Fibroblast of lung (primary cell): ENCODE measurements at places on chromosomes 6 and 20. TPM values are rescaled to one million over a fixed set of nuclear protein-coding genes. Genes with fewer than 3 reads are reported as not detected.

- peak; percentile 52 for DNase-seq
Observed at GRCh38 chr20:36929290-36929689, 22.2 kb downstream of the SAMHD1 start.

GRCh38 chr6:14172562-14172961 is 55.0 kb downstream of the CD83 start:
- peak; percentile 16 for DNase-seq

The ZNF133 gene
- total RNA-seq: 27.0 and 31.5 TPM in 2 replicates

The DEFB112 gene
- not detected in 2 replicates for total RNA-seq

GRCh38 chr6:28757429-28758045 is 166.2 kb downstream of the TRIM27 start:
- no peak for DNase-seq

DNA sequence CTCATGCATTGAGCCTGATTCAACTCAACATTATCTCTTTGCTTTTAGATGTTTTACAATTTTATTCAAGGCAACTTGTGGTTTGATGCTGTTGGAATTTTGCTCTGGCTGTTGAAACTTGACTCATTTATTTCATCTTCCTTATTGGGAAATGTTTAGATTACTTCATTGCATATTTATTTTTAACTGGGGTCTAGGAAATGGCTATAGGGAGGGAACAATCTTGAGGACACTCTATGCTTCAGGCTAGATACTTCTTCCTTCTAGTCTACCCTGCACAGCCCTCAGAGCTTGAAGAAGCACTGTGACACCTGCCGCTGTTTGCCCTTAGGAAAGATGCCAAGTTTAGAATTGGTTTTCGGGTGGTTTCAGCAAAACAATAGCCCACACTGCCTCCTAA is 183.4 kb downstream of the ADGRG6 start:
- peak; percentile 43 for DNase-seq

The TMEM170B gene
- total RNA-seq: 3.6 and 4.5 TPM in 2 replicates

The RAD21L1 gene
- 0.50 TPM in 1 of 2 replicates, not detected in the other for total RNA-seq

DNA sequence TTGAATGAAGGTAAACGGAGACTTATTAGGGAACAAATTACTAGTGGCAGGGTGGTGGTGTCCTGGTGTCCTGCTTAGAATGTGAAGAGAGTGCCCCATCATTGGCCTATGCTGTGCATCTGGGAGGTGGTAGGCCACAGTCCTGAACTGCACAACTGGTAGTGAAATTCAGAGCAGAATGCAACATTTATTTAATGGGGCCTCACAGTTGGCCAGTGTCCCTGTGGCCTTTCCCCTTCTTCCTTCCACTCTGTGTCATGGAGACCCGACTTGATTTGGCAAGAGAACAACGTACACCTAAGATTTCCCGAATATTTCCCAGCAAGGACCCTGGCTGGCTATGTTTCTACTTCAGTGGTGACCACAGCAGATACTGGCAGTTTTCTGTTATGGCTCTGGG is 206.9 kb downstream of the LRFN2 start:
- DNase-seq: no peak

- no peak for DNase-seq
Observed at GRCh38 chr6:146246028-146246427, 217.2 kb downstream of the GRM1 start.

- DNase-seq: peak; percentile 59
Observed at GRCh38 chr6:101294676-101295075, 98.8 kb upstream of the GRIK2 start.

DNA sequence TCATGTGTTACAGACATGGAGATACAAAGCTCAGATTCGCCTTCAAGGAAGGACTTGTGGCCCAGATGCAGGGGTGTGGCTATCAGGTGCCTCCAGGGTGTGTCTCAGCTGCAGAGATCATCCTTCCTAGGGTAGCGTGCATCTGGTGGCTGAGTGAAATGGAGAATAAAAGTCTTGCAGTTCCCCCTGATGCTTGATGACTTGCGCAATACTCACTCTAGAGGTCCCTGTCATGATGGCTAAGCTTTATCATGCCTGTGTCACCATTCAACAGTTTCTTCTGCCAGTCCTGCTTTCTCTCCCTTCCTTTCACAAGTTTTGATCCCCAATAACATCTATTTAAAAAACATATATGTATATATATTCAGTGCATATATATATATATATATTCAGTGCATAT is 228.1 kb downstream of the PAX1 start:
- no peak for DNase-seq

The NNAT gene
- 0.26 and 0.83 TPM in 2 replicates for total RNA-seq

- peak; percentile 94 for DNase-seq
Observed at GRCh38 chr6:166556863-166557322, 29.6 kb downstream of the RAMACL start.

DNA sequence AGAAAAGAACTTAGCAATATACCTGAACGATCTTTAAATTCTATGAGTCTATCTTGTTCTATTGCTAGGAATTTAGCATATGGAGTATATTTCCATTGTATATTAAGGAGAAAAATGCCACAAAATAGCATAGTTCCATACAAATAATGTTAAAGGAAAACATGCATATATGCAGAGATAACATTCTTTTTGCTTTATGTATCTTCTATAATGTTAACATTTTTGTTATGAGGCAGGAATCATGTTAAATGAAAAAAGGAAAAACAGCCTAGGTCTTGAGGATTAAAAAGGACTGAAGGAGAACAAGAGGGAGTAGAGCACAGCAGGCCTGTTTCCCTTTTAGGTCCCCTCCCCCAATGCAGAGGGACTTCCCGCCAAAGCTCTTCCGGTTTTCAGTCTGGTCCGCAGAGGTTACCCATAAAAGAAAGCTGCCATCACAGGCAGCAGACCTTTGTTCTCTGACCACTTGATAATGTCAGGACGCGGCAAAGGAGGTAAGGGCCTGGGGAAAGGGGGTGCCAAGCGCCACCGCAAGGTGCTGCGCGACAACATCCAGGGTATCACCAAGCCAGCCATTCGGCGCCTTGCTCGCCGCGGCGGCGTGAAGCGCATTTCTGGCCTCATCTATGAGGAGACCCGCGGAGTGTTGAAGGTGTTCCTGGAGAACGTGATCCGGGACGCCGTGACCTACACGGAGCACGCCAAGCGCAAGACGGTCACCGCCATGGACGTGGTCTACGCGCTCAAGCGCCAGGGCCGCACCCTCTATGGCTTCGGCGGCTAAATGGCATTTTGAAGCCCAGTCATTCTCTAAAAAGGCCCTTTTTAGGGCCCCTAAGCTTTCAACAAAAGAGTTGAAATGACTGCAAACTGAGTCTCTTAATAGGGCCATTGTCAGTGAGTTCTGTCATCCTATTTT is 108.4 kb upstream of the PRSS16 start:
- DNase-seq: peak; percentile 57

GRCh38 chr6:16698997-16699868 is 62.0 kb downstream of the ATXN1 start:
- DNase-seq: peak; percentile 77

The PDCD2 gene
- 39.6 and 62.4 TPM in 2 replicates for total RNA-seq

The ARFGEF3 gene
- total RNA-seq: under 0.01 TPM in 2 replicates

The SCUBE3 gene
- under 0.01 TPM in 2 replicates for total RNA-seq

GRCh38 chr6:154314084-154314483 is 42.5 kb downstream of the IPCEF1 start:
- no peak for DNase-seq

DNA sequence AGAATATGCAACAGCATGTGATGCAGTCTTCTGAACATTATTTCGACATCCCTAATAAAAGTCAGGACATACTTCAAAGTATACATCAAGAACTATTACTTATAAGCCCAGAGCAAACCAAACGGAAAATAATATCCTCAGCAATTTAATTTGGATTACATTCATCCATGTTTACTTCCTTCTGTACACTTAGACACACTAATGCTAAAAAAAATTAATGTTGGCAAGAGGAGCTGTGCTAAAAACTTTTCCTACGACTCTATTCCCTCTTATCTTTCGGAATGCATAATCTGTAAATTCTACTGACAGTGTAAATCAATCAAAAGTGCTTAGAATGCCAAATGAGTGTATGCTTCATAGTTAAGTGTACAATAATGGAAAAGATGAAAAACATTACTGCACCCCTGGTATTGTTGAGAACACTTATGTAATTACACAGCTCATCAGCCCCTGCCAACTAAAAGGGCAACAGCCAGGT is 301.2 kb upstream of the HSF2 start:
- DNase-seq: peak; percentile 45

GRCh38 chr6:37777272-37777834 is 42.2 kb upstream of the ZFAND3 start:
- no peak for DNase-seq

DNA sequence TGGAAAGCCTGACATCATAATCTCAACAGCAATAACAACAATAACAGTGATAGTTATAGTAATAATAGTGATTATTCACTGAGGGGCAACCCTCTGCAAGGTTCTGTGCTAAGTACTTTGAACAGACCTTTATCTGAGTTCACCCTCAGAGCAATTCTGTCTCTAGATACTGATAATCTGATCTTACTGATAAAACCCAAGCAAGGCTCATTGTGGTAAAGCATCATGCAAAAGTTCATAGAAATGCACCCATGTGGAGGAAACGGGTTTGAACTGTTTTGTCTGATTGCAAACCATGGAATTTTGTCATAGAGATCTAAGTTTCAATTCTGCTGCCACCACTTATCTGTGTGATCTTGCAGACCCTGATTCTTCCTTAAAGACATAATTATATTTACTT is 1.3 kb upstream of the KIAA0408 start:
- DNase-seq: no peak

DNA sequence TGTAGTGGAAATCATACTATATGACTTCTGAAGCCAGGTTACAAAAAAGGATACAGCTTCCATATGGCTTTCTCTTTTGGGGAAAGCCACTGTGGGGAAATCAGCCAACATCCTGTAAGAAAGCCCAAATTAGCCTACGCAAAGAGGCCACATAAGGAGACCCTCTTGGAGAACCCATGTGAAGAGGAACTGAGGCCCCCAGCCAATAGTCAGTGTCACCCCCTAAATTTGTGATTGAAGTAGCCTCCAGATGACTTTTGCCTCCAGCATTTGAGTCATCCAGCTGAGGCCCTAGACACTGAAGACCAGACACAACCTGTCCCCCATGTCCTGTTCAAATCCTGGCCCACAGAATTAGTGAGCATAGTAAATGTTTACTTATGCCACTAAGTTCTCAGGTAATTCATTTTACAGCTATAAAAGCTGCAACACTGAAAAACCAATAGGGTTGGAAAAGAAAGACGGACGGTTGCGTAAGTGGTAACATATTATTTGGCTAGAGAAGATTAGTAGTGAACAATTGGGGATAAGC is 60.4 kb downstream of the HMGCLL1 start:
- DNase-seq: no peak

GRCh38 chr6:106360410-106360988 is at the start of gene CRYBG1:
Gene CRYBG1, plus strand, starts transcription at chr6:106360717. Its CDS starts 192 bp downstream, at chr6:106360909.
- DNase-seq: peak; percentile 13

DNA sequence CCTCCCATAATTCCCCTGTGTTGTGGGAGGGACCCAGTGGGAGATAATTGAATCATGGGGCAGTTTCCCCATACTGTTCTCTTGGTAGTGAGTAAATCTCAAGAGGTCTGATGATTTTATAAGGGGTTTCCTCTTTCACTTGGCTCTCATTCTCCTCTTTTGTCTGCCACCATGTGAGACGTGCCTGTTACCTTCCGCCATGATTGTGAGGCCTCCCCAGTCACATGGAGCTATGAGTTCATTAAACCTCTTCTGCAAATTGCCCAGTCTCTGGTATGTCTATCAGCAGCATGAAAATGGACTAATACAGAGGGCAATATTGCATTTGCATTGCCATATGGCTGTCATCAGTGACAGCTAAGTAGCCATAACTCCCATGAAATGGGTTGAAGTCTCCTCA is 63.2 kb downstream of the ZNF217 start:
- DNase-seq: no peak

The TAP1 gene
- 66.8 and 107 TPM in 2 replicates for total RNA-seq

The SUMO4 gene
- total RNA-seq: 1.0 and 2.1 TPM in 2 replicates

GRCh38 chr20:39897781-39898466 is 791.1 kb downstream of the MAFB start:
- peak; percentile 31 for DNase-seq

DNA sequence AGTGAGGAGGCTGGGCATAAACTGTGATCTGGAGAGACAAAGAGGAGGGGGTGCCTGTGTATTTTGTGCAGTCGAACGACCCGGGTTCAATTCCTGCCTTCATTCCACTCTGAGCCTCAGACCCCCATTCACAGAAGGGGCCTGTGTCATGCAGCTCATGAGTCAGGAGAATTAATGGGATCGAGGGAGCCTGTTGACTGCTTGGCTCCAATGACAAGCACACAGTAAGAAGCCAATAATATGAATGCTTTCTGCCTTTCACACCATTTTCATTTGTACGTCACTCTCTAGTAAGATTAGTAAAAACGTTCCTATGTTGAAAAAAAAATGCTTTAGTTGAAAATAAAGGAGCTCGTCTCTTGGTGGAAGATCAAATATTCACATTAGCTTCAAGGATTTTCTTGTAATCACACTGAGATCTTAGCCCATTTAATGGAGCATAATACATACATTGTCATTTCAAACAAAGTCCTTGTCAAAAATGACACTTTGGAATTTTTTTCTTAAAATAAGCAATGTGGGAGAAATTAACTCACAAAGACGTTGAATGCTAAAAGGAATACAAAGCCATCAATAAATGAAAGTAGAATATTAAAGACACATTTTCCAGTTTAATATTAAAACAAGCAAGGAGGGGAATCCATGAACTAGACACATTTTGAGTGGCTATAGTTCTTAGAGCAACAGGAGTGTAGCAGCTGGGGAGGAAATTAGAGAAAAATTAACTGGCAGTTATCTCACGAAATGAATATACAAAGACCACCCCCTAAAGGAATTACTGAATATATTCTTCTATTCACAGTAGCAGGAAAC is 246.7 kb upstream of the AFDN start:
- no peak for DNase-seq

DNA sequence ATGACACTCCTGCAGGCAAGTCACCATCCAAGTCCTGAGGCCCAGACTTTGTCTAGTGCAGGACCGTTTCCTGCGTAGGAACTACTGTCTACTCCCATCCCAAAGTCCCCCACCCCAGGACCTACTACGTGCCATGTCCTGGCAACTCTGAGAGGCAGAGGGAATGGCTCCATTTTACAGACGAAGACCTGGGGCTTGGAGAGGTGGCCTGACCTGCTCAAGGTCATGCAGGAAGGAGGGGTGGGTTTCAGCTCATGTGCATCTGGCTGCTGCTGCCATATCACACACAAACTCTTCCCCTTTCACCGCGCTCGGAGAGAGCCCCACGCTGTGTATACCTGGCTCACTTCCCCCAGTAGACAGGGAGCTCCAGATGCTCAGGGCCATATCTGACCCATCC is 1.2 kb upstream of the NOL4L start:
- no peak for DNase-seq

The CEBPB gene
- total RNA-seq: 87.1 and 106 TPM in 2 replicates

- DNase-seq: peak; percentile 34
Observed at GRCh38 chr20:49646126-49646525, 67.6 kb downstream of the B4GALT5 start.

DNA sequence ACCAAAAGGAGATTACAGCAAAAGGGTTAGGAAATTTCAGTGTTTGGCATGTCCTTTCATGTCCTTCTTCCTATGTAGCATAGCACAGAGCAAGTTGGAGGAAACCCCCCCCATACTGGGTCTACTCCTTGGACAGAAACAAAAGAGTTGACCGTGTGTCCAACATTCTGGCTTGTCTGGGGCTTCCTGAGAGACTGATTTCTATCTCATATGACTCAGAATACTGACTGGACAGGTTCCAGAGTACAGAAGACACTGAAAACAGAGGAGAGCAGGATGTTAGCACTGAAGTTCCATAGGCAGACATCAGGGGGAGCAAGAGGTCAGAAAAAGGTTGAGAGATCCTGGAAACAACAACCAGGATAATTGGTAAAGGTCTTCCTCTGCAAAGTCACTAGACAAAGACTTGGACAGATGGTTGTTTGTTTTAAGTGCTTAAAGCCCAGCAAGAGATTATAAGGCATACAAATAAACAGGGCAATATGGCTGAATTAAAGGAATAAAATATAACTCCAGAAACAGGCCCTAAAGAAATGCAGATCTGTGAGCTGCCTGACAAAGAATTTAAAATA is 48.4 kb downstream of the USP49 start:
- DNase-seq: peak; percentile 94
